ENCODE measurements at places on chromosomes 2 and 18. TPM values are rescaled to one million over a fixed set of nuclear protein-coding genes. Genes with fewer than 3 reads are reported as not detected.

The MC4R gene
- total RNA-seq = not detected

The VIL1 gene
- total RNA-seq = not detected

The NCKAP5 gene
- 6.0 TPM for total RNA-seq

The KIAA1328 gene
- total RNA-seq = 4.0 TPM

The LRRC30 gene
- total RNA-seq = not detected

The KDM3A gene
- total RNA-seq = 36.2 TPM

The HOXD8 gene
- total RNA-seq = 0.14 TPM

The EPB41L3 gene
- 6.3 TPM for total RNA-seq

The ALPI gene
- not detected for total RNA-seq

The TDRD15 gene
- not detected for total RNA-seq

The LRRTM4 gene
- 0.55 TPM for total RNA-seq

The ILKAP gene
- 26.5 TPM for total RNA-seq

The FEV gene
- total RNA-seq = not detected

The EVA1A gene
- total RNA-seq = 0.41 TPM

The NGEF gene
- total RNA-seq = 0.16 TPM

The CFAP65 gene
- not detected for total RNA-seq

The IL36RN gene
- not detected for total RNA-seq

The RBKS gene
- 2.7 TPM for total RNA-seq

The SCYGR4 gene
- total RNA-seq = not detected

Data from left ventricle myocardium inferior (tissue), 1 donor.